ENCODE measurements at places on chromosomes 6 and 20. TPM values are rescaled to one million over a fixed set of nuclear protein-coding genes. Genes with fewer than 3 reads are reported as not detected.

Gene ENPP4
- total RNA-seq = 0.67 TPM

Gene NRSN1
- total RNA-seq = 21.1 TPM

- ATAC-seq = no peak
Measured at GRCh38 chr6:113209315-113209714, 647.8 kb upstream of the MARCKS start.

DNA sequence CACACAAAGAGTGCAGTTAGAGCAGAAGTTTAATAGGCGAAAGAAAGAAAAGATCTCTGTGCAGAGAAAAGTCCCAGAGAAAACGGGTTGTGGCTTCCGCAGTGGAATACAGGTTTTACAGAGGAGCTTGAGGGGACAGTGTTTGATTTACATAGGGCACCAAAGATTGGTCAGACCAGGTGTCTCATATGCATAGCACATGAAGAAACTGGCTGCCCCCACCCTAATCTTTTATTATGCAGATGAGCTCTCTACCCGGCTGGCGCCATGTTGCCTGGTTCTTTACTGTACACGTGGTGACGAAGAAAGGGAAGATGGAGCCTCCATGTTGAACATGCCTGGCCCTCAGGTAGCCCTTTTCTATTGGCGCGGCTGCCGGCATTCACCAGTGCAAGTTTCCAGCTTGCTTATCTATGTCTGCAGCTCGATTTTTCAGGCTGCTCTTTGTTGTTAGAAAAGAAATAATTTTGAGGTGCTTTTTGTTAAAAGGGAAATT is 47.4 kb downstream of the SLC35B3 start:
- no peak for ATAC-seq

DNA sequence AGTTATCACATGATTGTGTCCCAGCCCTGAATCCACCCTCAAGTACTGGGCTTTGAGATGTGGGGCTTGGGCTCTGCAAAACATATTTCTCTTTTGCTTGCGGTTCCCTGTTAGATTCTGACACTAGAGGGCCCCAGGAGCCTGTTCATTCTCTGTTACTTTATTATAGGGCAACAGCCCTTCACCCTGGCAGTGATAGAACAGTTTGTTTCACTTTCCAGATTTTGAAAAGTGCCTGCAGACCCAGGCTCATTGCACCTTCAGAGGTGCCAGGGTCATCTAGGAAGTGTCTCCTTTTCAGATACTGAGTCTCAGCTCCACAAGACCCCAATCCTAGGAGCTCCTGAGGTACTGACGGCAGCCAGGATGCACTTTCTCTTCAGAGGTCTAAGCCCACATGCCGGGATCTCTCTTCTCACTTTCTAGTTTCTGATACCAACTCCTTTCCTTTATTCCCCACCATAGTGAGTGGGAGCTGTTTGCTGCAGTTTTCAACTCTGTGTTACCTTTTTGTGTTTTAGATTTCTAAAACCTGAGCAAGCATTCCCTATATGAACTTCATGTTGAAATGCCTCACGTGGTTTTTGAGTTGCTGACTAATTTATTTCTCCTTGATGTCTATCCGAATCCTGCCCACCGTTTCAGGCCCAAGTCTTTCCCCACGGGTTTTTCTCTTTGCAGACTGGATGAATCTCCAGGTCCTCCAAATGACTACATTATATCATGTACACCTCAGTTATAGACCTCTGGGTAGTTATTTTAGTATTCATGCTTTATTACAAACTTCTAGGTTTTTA is 10.9 kb downstream of the ABT1 start:
- peak; percentile 63 for ATAC-seq

- peak; percentile 38 for ATAC-seq
Measured at GRCh38 chr6:3251462-3252314, 7.1 kb upstream of the PSMG4 start.
